Suppressor macrophage (primary cell): ENCODE measurements at places on chromosomes 1 and 21.

DNA sequence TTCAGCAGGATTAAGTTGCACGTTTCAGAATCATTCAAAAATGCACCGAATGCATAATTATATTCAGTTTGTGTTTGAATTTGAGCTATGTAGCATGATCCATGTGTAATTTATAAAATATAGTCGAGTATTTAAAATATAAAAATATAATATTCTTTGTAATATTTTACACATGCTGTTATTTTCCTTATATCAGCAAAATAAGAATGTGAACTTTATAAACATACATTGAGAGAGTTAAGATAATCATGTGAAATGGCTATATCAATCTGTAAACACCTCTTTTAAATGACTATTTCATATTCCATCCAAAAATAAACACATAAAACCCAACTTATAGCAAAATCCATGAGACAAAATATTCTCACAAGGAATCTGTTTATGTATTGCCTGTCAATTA, 303.7 kb downstream of the LRRC7 start:
- no peak for DNase-seq

GRCh38 chr1:247471445-247472016, 13.6 kb upstream of the OR2B11 start:
- no peak for DNase-seq

DNA sequence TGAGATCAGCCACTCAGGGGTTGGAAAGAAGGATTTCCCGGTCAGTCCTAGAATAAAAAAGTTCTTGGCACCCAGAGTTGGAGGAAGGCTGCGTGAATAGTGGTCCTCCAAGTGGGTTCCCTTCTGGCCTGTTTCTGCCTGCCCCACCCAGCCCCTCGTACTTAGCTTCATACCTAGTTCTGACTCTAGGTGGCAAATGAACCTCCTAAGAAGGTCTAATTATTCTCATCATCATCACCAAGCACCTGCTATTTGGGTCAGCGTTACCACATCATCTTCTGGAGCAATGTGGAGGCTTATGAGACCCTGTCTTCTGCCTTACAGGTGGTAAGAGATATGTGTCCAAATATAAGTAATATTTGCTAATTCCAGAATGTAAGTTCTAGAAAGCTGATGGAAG, 35.9 kb upstream of the NFASC start:
- DNase-seq, result no peak

DNA sequence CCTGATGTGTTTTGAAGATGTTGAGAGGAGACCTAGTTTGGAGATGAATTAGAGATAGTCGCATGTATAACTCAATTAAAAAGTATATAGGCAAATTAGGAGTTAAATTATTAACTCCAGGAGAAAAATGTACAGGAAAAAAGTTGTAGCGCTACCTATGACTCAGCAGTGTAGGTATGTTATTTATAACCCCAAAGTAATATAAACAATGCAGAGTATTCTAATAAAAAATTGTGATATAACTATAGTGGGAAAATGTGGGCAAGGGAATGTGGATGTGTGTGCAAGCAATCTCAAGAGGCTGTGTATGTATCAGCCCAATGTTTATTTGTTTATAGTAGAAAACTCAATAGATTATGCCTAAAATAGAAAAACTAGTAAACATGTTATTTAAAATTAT, 144.5 kb downstream of the BRINP2 start:
- no peak for DNase-seq

DNA sequence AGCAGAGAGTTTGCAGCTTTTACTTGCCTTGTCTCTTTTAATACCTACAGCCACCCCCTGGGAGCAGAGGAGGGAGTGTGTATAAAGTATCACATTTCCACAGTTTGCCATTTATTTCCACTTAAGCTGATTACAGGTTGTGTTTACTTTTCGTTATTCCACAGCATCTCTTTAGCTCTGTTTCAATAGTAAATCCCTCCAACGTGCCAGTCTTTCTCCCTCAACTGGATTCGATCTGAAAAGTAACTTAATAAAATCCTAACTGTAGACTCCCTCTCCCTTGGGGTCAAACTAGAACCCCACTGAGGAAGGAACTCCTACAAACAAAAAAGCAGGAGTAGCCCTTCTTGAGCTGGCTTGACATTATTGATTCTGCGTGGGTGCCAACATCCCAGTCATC, 3.1 kb upstream of the FCGR2A start:
- no peak for DNase-seq

DNA sequence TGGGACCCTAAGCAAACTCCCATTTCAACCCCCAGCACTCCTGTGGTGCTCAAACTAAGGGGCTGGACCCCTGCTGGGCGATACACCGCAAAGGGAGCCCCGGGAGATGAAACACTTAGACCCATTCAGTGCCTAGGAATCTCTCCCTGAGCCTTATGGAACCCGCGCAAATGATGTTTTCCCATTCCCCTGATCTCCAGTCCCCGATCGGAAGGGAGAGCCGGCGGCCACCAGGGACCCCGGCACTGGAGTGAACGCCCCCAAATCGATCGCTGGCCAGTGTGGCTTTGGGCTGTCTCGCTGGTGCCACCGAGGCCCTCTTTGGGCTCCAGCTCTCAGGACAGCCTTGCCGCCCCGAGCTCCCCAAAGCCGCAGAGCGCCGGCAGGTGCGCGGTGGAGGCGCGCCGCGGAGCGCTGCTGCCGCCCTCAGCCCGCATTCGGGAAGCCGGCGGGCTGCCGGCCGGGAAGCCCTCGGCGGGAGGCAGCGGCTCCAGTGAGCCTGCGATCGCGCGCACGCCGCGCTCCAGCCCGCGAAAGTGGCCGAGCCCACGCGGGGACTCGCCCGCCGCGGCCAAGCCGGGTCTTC, 1.1 kb downstream of the PLXNA2 start:
- peak; percentile 26 for DNase-seq

DNA sequence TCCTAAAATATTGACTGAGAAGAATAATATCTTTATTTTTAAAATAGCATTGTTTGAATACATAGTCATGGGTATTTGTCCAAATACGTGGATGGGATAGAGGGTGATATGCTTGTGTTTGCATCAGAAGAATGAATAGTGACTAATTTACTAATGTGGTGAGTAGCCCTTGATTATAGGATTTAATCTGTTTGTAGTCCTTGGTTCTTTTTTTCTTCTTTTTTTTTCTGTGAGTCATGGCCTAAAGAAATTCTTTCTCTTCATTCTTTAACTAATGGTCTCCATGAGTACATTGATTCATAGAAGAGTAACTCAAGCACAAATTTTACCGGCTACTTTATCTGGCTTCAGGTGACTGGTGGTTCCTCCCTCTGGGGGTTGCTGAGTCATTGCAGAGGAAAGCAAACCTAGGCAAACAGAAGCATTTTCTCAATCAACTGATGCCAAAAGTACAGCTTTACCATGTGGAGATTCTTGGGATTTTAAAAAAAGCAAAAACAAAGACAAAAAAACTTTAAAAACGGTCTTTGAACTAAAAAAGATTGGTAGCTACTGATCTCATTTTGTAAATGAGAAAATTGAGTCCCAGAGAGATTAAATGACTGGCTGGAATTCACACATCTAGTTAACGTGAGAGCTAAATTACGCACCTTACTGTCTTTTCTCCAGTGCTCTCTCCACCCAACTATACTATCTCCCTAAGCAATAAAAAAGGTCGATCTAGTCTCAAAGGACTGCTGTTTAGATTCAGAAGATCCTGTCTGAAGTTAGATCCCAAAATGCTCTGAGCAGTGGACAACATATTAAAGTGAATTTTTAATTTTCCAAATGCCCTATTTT, 40.5 kb downstream of the AK5 start:
- no peak for DNase-seq

DNA sequence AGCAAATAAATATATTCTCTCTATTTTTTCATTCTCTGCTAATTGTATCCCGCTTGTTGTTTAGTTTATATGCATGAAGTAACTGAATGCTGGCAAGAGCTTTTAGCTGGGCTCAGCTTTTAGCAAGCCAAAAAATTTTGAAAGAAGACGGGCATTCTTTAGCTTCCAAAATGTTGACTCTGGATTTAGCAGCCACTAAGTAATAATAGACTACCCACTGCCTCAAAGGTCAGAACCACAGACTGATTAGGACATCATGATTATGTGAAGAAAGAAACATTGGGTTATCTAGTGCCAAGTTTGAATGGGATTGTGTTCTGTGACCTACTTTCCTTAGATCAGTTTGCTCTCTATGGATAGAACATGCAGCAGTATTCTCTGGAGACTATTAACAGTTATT, 80.3 kb upstream of the DPH5 start:
- DNase-seq, result no peak

- DNase-seq, result peak; percentile 68
These were observed at the start of gene S1PR1 for GRCh38 chr1:101236516-101237228. S1PR1 (plus strand) TSS chr1:101237019; CDS start chr1:101238985, 1,966 bp downstream.

GRCh38 chr1:246679794-246680177, 44.4 kb upstream of the SCCPDH start:
- DNase-seq, result no peak

- DNase-seq, result peak; percentile 77
These were observed 25.9 kb downstream of the KCNC4 start for GRCh38 chr1:110235834-110236682.
